ENCODE measurements at places on chromosomes 1 and 21.
A peak's percentile ranks its signal among the peaks of the same experiment; 100 is the strongest.

DNA sequence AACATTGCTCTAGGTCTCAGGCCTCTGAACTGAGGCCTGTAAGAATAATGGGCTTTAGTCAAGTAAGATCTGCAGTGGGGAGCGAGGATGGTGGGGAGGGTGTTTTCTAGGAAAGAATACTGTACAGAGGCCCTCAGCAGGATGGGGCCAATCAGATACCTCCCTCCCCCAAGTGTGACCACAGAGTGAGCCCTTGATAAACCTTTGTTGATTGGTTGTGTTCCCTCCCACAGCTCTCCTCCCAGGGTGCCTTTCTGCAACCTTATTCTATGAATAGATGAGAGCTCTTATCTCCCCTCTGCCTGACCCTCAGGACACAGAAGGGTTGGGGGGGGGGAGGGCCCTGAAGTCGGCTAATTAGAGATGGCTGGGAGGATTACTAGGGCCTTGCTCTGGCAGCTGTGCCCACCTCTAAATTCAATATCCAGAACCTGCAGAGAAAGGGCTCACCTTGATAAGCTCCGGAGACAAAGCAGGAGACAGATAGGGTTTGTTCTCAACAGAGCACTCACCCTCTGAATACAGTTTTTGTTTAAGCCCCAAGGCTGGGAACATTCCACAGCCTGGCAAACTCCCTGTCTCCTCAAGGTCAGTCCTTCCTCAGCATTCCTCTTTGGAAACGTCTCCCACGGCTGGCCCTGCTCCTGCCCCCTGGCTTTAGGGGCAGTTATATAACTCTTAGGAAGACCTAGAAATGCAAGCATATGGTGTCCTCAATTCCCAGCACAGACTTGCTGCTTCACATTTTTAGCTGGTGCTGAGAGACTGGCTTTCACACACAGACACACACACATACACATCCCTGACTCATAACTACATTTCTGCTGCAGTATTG is 42.9 kb downstream of the ATP1A1 start:
- no peaks in the 10 kb centered on the region for H3K27me3 ChIP-seq
- peaks cover 14% of the 10 kb centered on the region for H3K4me1 ChIP-seq
- DNase-seq, result peak; percentile 48
- H3K4me3 ChIP-seq, result no peak overlapping the region
- no peaks in the 10 kb centered on the region for H3K36me3 ChIP-seq
- H3K27ac ChIP-seq, result peak overlapping the region; percentile 50

DNA sequence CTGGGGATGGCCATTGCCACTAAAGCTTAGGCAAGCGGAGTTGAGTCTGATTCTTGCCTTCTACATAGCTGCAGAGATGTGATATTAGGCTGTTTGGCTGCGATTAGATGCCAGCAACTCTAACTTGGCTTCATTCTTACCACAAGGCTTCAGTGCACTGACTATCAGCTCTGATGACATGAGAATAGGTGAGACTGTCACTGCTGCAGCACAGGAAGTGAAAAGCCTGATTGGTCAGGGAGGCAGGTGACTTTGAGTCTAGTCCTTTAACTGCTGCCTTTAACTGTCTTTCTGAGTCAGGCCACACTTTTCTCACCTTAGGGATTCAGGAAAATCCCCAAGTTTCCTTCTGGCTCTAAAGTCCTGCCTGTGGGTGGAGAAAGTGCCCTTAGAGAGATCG is 14.1 kb upstream of the PLXNA2 start:
- no peaks in the 10 kb centered on the region for H3K27me3 ChIP-seq
- H3K4me3 ChIP-seq, result no peak overlapping the region
- H3K4me1 ChIP-seq, result no peaks in the 10 kb centered on the region
- no peak overlapping the region for H3K27ac ChIP-seq

DNA sequence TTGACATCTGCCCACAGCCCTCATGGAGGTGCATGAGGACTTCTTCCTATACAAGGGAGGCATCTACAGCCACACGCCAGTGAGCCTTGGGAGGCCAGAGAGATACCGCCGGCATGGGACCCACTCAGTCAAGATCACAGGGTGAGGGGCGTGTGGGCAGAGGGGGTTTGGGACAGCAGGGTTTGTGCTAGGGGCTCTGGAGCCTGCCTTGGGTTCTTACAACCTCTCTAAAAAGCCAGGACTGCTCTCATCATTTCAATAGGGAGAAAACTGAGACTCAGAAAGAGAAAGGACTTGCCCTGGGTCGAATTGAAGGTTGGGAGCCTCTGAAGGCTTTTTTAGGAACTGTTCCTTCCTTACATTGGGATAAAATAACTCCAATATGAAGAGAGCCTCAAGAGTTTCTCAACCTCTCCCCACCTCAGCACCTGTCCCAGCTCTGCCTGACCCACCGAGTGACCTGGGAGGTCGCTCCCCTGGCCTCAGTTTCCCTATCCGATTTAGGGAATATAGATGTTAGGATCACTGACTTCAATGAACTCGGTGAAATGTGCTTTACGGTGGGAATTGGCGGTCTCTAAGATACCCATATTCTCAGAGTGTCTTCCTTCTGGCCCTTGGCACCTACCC is 9.5 kb downstream of the TINAGL1 start:
- H3K4me3 ChIP-seq, result no peak overlapping the region
- no peaks in the 10 kb centered on the region for H3K27me3 ChIP-seq
- no peak for DNase-seq
- H3K36me3 ChIP-seq, result no peaks in the 10 kb centered on the region

DNA sequence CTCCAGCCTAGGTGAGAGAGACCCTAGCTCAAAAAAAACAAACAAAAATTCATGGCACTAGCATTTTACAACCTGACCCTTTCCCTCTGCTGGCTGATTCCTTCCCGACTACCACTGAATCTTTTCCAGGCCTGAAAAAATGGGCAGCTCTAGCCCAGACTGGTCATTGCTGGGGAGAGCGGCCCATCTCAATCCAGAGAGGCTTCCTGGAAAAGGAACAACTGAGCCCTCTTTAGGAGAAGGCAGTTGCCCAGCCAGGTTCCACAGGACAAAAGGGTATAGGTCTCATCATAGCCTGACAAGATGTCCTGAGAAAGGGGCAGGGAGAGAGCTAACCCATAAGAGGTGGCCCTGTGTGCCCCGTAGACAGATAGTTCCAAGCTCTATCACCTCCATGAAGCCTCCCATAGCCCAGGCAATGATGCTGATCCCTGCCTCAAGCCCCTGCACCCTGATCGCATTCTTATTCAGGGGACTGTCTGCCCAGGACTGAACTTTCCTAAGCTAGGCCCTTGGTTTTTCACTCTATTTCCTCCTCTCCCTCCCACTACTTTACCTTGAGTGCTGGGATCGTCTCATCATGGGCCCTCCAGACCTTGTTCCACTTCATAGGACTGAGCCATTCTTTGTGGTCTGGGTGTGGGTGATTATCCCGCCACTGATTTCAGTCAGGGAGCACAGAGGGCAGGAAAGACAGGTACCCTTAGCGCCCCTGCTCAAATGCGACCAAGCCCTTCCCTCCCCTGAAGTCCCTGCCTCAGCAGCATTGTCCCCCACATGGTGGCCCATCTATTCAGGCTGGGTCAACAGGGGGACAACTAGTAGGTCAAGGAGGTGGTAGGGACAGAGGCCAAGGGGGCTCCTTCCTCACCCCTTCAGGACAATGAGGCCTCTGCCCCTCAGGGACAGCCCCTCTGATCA is 18.2 kb downstream of the RHBG start:
- H3K4me3 ChIP-seq, result no peak overlapping the region
- no peaks in the 10 kb centered on the region for H3K36me3 ChIP-seq
- H3K27ac ChIP-seq, result no peak overlapping the region
- DNase-seq, result no peak
- no peaks in the 10 kb centered on the region for H3K4me1 ChIP-seq

DNA sequence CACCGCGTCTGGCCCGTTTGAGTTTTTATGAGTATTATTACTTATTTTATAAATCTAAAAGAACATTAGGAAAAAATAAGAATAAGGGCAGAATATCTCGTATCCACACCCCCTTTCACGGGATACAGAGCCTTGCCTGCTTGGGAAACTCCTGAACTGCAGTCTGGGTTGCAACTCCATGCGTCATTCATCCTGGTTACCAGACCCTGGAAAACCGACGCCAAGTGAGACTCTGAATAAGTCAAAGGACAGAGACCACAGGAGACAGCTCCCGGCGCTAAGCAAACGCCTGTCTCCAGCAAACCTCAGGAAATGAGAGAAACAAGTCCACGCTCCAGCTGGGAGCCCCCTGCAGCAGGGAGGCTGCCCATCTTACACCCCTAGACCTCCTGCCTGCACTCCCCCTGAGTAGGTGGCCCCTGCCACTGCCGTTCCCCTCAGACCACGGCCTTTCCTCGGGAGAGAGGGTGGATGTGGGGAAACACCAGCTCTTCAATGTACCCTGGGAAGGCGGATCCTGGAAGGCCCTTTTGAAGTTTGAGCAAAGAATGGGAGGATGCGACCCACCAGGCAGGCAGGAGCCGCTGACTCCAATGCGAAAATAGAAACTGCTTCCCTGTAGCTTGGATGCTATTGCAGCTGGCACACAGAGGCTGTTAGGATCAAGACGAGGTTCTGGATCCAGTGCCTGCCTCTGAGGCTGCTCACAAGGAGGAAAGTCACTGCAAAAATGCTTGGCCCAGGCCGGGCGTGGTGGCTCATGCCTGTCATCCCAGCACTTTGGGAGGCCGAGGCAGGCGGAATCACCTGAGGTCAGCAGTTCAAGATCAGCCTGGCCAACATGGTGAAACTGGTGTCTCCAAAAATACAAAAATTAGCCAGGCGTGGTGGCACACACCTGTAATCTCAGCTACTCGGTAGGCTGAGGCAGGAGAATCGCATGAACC is 37.7 kb upstream of the GPR157 start:
- H3K36me3 ChIP-seq, result no peaks in the 10 kb centered on the region
- DNase-seq, result no peak
- H3K27me3 ChIP-seq, result no peaks in the 10 kb centered on the region
- H3K27ac ChIP-seq, result peak overlapping the region; percentile 93
- H3K4me1 ChIP-seq, result peaks cover 7% of the 10 kb centered on the region

GRCh38 chr1:171196351-171196750 is 11.3 kb downstream of the FMO2 start:
- no peak overlapping the region for H3K4me3 ChIP-seq
- no peak for DNase-seq
- no peaks in the 10 kb centered on the region for H3K36me3 ChIP-seq

DNA sequence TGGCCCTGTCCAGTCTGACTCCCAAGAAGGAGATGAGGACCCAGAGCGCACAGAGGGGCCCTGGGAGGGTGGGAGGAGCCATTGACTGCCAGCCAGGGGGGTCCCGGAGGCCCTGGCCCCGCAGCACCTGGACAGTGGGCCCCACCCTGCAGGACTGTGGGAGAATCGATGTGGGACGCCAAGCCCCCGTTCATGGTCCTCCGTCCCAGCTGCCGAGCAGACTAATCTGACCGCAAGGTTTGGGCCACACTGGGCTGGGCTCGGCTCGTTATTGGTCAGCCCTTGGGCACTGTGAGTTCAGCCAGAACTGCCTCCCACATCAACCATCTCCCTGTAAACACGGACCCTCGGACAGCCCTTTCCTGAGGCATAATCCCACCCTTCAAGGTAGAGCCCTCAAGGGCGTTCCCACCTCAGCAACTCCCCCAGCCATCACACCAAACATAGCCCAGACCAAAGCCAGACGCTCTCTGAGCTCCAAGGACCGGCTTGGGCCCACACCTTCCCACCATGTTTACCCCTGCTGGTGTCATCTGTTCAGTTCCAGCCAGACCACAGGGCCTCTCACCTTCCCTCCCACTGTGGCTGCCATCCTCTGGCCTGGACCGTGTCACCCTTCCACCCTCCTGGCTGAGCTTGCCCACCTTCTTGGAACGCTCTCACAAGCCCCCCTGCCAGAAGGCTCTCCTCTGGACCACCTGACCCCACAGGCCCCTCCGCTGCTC is 16.2 kb upstream of the POFUT2 start:
- no peak for DNase-seq
- no peak overlapping the region for H3K4me3 ChIP-seq
- no peaks in the 10 kb centered on the region for H3K36me3 ChIP-seq
- no peaks in the 10 kb centered on the region for H3K27me3 ChIP-seq
- H3K27ac ChIP-seq, result peak overlapping the region; percentile 38
- peaks cover 3% of the 10 kb centered on the region for H3K4me1 ChIP-seq

DNA sequence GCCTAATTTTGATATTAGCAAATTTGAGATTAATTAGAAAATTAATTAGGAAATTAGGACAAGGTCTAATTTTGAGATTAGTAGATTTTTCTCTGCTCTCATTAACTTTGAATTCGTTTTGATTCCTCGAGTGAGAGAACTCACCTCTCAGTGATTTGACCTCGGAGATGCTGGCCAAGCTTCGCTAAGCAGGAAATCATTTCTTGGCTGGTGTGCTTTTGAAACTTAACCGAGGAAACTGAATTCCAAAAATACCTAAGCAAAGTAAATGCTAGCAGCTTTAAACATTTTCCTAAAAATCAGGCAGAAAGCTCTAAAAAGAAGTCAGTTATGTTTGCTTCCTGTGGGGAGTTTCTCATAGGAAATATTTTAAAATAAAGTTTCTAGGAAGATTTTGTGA is 34.9 kb downstream of the CDC14A start:
- DNase-seq, result no peak
- no peaks in the 10 kb centered on the region for H3K36me3 ChIP-seq
- H3K27me3 ChIP-seq, result no peaks in the 10 kb centered on the region
- H3K4me3 ChIP-seq, result no peak overlapping the region

DNA sequence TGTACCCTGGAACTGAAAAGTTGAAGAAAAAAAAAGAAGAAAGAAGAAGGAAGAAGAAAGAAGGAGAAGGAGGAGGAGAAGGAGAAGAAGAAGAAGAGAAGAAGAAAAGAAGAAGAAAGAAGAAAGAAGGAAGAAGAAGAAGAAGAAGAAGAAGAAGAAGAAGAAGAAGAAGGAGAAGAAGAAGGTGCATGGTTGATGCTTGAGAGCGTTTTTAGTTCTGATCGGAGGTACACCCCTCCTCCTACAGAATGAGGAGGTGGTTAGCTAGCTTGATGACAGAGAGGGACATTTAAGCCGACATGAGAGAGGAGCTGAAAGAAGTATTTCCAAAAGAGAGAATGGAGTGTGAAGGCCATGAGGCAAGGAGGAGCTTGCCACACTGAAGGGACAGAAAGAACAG is 5.6 kb upstream of the ZNF362 start:
- no peaks in the 10 kb centered on the region for H3K4me1 ChIP-seq
- no peaks in the 10 kb centered on the region for H3K36me3 ChIP-seq
- H3K27me3 ChIP-seq, result no peaks in the 10 kb centered on the region
- H3K27ac ChIP-seq, result no peak overlapping the region

GRCh38 chr1:183807549-183808168 is 2.7 kb downstream of the RGL1 start:
- H3K4me3 ChIP-seq, result peak overlapping the region; percentile 84
- H3K4me1 ChIP-seq, result peaks cover 10% of the 10 kb centered on the region
- H3K36me3 ChIP-seq, result no peaks in the 10 kb centered on the region
- peak overlapping the region; percentile 70 for H3K27ac ChIP-seq

- H3K27me3 ChIP-seq, result no peaks in the 10 kb centered on the region
- H3K4me1 ChIP-seq, result no peaks in the 10 kb centered on the region
- H3K36me3 ChIP-seq, result no peaks in the 10 kb centered on the region
- no peak for DNase-seq
Observed at GRCh38 chr1:110903853-110904500, 31.0 kb downstream of the CD53 start.

- H3K27me3 ChIP-seq, result no peaks in the 10 kb centered on the region
- no peaks in the 10 kb centered on the region for H3K36me3 ChIP-seq
- no peak for DNase-seq
- no peaks in the 10 kb centered on the region for H3K4me1 ChIP-seq
Observed at GRCh38 chr1:182347019-182347418, 44.6 kb downstream of the GLUL start.
